ENCODE measurements at places on chromosomes 5 and 9.

DNA sequence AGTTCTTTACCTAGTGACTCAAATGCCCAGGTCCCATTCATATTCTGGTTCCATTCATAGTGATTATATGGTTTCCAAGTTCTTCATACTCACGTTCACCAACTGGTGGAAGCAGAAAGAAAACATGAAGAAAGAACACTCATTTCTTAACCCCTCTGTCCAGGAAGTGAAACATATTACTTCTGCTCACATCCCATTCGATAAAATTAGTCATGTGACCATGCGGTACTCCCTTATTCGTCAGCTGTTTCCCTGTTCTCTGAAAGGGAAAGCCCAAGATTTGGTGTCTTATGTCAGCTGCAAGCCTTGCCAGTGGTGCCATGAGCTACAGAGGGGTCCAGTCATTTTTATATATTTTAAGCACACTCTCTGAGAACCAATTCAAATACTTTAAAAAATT lies 387.0 kb upstream of the DMAC1 start:
- H3K4me1 ChIP-seq, result no peaks in the 10 kb centered on the region
- H3K27me3 ChIP-seq, result no peaks in the 10 kb centered on the region

DNA sequence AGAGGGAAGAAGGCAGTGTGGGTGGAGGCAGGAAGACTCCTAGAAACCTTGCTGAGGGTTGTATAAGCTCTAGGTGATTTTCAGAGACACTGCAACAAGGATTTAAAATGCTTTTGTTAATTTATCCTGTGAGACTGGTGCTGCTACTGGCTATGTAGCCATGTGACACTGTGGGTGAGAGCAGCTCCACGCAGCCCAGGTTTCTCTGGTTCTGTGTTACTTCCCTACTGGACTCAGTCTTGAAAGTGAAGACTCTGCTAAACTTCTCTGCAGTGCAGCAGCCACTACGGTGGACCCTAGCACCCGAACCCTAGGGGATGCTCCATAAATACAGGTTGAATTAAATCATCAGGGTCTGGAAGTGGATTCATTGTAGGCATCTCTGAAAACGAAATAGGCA lies 25.8 kb upstream of the EFNA5 start:
- no peaks in the 10 kb centered on the region for H3K27me3 ChIP-seq
- H3K27ac ChIP-seq, result no peak overlapping the region
- H3K36me3 ChIP-seq, result no peaks in the 10 kb centered on the region
- no peak for DNase-seq

- no peak overlapping the region for H3K27ac ChIP-seq
- H3K36me3 ChIP-seq, result peaks cover 94% of the 10 kb centered on the region
- no peak overlapping the region for H3K4me3 ChIP-seq
- DNase-seq, result no peak
Observed at GRCh38 chr9:111429175-111429574, 55.0 kb downstream of the ECPAS start.

- H3K27me3 ChIP-seq, result no peaks in the 10 kb centered on the region
- H3K4me1 ChIP-seq, result peaks cover 5% of the 10 kb centered on the region
- no peak overlapping the region for H3K27ac ChIP-seq
- no peaks in the 10 kb centered on the region for H3K36me3 ChIP-seq
- no peak overlapping the region for H3K4me3 ChIP-seq
Observed at GRCh38 chr5:127832067-127832466, 128.9 kb downstream of the CCDC192 start.

- no peak overlapping the region for H3K27ac ChIP-seq
- H3K27me3 ChIP-seq, result no peaks in the 10 kb centered on the region
- peaks cover 10% of the 10 kb centered on the region for H3K36me3 ChIP-seq
- no peak overlapping the region for H3K4me3 ChIP-seq
- H3K4me1 ChIP-seq, result peaks cover 39% of the 10 kb centered on the region
Observed at GRCh38 chr9:86279839-86280238, 2.5 kb downstream of the ISCA1 start.

DNA sequence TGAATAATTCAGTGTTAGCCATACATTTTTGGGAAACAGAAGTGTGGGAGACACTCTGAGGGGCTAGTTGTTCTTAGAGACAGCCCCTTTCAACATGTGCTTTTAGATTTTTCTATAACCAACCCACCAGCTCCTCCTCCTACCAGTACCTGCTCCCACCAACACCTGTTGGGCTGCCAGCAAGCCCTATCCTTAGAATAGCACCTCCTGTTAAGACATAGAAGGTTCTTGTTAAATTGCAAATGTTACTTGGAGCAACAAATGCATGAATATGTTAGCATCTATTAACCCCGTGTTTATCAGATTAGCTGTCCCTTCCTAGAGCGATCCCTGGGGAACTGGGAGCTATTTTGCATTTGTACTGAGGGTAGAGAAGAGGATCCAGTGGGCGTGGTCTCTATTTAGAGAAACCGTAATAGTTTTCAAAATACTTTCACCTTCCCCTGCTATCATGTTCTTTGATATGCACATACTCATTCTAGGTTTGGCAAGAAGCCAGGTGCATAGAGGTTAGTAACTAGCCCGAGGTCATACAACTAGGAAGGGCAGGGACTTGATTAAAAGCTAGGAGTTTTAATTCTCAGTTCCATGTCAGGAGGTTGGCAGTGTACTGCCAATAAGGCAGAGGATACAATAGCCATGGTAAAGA lies 334.4 kb downstream of the KCTD16 start:
- no peak overlapping the region for H3K4me3 ChIP-seq
- no peak for DNase-seq
- no peaks in the 10 kb centered on the region for H3K36me3 ChIP-seq
- no peak overlapping the region for H3K27ac ChIP-seq
- H3K4me1 ChIP-seq, result no peaks in the 10 kb centered on the region

DNA sequence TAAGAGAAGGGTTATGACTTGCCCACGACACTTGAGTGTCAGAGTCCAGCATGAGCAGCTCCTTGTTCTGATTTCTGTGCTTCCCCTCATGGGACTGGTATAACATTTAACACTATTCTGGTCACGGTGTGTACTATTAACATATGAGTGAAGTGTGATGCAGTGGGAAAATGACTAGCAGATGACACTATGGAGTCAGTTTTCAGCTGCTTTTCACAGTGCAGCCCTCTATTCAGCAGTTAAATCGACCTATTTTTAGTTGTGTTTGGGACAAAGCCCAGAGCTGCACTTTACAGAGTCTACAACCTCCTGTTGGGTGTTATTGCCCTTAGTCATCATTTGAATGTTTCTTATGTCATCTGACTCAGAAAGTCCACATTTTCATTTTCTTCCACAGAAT lies 59.1 kb downstream of the CHSY3 start:
- no peaks in the 10 kb centered on the region for H3K27me3 ChIP-seq
- H3K4me1 ChIP-seq, result no peaks in the 10 kb centered on the region
- DNase-seq, result no peak
- H3K36me3 ChIP-seq, result no peaks in the 10 kb centered on the region

Data from lower lobe of right lung (tissue), 2 donors.